ENCODE measurements at places on chromosomes 12 and 14.

DNA sequence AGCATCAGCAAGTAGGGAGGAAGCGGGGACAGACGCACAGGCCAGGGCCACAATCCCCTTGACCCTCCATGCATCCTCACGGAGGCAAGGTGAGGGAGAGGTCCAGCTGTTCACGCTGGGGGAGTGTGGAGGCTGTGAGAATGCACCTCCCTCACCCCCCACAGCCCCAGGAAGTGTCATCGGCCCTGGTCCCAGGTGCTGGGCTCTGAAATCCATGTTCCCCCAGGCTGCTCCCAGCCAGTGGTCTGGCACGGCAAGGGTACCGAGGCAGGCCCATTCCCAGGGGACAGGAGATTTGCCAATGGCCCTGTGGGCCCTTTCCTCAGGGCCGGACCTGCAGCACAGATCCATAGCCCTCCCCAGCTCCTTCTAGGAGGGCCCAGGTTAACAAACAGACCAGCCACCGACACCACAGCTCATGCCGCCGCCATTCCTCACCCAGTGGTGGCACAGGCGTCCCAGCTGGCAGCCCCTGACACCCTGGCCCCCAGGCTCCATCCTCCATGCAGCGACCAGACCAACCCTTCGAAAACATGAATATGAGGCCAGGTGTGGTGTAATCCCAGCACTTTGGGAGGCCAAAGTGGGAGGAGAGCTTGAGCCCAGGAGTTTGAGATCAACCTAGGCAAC is 21.9 kb upstream of the EIF5 start:
- DNase-seq = no peak

- no peak for DNase-seq
Measured at GRCh38 chr12:117039891-117040309, 59.3 kb downstream of the TESC start.

DNA sequence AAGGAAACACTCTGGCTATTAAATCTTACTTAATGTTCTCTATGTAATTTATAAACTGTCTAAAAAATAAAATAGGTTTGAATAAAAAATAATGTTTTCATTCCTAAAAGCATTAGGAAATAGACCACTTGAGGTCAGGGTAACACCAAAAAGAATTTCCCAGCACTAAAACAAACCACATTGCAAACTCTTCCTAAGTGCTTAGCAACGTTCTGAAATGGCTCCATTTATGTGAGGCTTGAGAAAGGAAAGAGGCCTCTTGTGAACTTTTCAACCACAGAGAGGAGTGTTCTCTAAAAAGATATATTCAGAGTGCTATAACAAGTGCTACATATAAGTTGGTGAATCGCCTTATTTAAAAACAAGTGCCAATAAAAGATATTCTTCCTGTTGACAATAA is 42.7 kb downstream of the ALX1 start:
- no peak for DNase-seq

- DNase-seq = peak; percentile 71
Measured at GRCh38 chr14:60184146-60184904, 19.1 kb upstream of the DHRS7 start.

- no peak for DNase-seq
Measured at GRCh38 chr14:31842899-31843298, 234.2 kb upstream of the ARHGAP5 start.

GRCh38 chr14:32710731-32711680 is 227.7 kb upstream of the NPAS3 start:
- DNase-seq = peak; percentile 49

GRCh38 chr14:106436310-106436905 is 910.0 kb downstream of the TMEM121 start:
- peak; percentile 22 for DNase-seq

DNA sequence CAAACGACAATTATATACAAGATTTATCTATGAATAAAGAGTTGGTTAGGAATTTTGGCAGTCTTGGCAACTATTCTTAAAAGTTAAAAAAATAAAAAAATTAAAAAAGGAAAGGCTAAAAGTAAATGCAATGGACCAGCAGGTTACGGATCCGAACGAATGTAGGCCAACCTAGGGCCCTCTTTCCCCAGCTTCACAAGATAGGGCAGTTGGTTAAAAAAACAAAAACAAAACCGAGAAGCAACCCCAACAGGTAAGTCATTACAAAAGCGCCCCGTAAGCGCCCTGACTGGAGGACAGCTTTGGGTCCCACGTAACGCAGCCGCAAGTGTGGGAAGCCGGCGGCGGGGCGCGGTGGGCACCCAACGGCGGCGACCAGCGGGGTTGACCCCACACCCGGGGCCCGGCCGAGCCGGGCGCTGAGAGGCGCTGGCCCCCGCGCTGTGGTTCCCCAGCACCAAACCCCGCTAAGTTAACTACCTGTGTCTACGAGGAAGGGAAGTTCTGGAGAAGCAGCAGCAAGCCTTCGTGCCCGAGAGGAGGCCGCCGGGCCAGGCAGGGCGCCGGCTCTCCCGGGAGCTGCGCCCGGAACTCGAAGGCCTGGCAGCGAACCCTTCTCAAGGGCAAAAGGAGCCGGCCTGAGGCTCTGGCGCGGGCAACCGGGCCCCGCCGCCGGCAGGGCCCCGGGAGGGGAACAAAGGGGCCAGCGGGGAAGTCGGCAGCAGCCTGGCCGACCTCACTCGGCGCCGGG is 882 bp downstream of the HECTD1 start:
- DNase-seq = no peak

- DNase-seq = peak; percentile 19
Measured at GRCh38 chr14:102510616-102511520, 1.3 kb upstream of the ANKRD9 start.

DNA sequence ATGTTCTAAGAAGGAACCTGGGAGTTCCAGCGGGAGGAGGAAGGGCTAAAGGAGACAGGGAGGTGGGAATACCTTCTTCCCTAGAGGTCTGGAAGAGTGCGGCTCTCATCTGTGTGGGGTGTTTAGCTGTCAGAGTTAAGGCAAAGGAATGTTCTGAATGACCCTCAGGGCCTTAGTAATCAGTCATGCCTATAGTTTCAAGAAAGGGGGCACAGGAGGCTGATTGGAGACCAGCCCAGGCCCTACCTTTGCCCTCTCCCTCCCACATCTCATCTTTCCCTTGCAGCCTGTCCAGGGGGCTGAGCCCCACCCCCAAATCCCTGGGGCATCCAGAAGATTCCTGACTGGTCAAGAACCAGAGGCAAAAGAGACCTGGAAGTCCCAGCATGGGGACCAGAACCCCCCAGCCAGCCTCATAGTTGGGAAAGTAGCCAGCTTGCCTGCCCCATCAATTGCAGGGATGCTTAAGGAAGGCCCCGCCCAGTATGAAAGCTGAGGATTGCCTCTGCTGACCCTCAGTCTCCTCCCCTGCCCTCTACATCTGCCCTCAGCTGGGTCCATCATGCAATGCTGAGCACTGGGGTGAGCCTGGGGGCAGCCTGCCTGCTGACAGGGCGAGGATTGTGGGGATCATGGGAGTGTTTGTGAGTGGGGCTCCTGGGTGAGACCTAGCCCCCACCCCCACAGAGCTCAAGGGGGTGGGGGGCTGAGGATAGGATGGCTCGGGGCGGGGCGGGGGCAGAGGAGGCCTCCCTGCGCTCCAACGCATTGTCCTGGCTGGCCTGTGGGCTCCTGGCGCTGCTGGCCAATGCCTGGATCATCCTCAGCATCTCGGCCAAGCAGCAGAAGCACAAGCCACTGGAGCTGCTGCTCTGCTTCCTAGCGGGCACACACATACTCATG is 1.8 kb downstream of the GPR162 start:
- no peak for DNase-seq

GRCh38 chr14:69038455-69039287 is 59.6 kb upstream of the ACTN1 start:
- DNase-seq = no peak

- no peak for DNase-seq
Measured at GRCh38 chr14:71566276-71566675, 366.0 kb upstream of the RGS6 start.

GRCh38 chr12:49946086-49946485 is 4.5 kb upstream of the AQP2 start:
- no peak for DNase-seq

- no peak for DNase-seq
Measured at GRCh38 chr14:73717266-73717665, 3.1 kb upstream of the PNMA1 start.

GRCh38 chr12:56257071-56257470 is 1.1 kb downstream of the ANKRD52 start:
- no peak for DNase-seq

- DNase-seq = no peak
Measured at GRCh38 chr12:84157170-84157569, 755.4 kb downstream of the SLC6A15 start.

DNA sequence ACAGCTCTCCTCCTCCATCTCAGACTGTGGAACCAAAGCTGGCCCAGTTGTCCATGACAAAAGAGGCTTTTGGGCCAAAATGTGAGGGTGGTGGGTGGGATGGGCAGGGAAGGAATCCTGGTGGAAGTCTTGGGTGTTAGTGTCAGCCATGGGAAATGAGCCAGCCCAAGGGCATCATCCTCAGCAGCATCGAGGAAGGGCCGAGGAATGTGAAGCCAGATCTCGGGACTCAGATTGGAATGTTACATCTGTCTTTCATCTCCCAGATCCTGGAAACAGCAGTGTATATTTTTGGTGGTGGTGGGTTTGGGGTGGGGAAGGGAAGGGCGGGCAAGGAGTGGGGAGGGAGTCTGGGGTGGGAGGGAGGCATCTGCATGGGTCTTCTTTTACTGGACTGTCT is 11.8 kb upstream of the TAMALIN start:
- DNase-seq = no peak

- peak; percentile 65 for DNase-seq
Measured at GRCh38 chr12:107405436-107405835, 280.2 kb upstream of the PWP1 start.

GRCh38 chr12:102478405-102479098 is 1.8 kb downstream of the IGF1 start:
- no peak for DNase-seq

GRCh38 chr14:67722293-67722692 is 20.6 kb downstream of the RDH12 start:
- DNase-seq = no peak

GRCh38 chr12:29187756-29188155 is 38.7 kb downstream of the FAR2 start:
- DNase-seq = no peak

DNA sequence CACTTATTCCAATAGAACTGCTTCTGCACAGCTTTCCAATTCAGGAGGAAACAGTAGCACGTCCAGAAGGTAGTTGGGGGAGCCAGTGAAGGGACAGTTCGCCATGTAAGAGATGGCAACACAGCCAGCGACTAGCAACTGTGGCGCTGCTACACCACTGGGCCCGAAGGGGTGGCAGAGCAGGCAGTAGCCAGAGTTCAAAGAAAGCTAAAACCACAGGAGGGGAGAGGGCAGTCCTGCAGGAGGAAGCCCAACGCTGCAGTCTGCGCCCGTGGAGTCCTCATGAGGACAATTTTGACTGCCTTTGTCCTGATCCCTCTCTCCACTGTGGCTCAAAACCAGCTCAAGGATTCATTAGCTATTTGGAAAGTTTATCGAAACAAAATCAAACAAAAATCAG is 591.2 kb downstream of the VRK1 start:
- no peak for DNase-seq

All from NCI-H2171 (cell line).